ENCODE measurements at places on chromosomes 1 and 21. TPM values are rescaled to one million over a fixed set of nuclear protein-coding genes. Genes with fewer than 3 reads are reported as not detected.
A peak's percentile ranks its signal among the peaks of the same experiment; 100 is the strongest.

Gene ARHGEF16
- 1.6 TPM for total RNA-seq

Gene AMIGO1
- 5.1 TPM for total RNA-seq

DNA sequence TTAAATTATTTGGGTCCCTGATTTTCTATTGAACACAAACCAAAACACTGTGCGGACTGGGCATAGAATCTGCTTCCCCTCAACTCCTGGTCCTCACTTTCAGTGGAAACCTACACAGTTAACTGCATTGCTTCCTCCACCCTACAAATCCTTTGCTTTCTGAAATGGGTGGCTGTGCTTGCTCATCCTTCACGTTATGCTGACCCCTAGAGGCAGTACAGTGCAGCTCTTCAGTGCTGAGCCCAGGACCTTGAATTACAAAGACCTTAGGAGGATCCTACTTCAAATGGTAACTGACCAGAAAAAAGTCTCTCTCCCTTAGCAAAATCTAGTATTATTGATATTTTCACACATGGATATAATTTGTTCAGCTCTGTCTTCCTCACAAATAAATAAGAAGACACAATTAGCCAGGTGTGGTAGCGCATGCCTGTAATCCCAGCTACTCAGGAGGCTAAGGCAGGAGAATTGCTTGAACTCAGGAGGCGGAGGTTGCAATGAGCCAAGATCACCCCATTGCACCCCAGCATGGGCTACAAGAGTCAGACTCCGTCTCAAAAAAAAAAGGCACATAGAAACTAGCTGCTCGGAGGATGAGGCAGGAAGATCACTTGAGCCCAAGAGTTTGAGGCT lies 63.4 kb upstream of the L1TD1 start:
- peak; percentile 92 for ATAC-seq

DNA sequence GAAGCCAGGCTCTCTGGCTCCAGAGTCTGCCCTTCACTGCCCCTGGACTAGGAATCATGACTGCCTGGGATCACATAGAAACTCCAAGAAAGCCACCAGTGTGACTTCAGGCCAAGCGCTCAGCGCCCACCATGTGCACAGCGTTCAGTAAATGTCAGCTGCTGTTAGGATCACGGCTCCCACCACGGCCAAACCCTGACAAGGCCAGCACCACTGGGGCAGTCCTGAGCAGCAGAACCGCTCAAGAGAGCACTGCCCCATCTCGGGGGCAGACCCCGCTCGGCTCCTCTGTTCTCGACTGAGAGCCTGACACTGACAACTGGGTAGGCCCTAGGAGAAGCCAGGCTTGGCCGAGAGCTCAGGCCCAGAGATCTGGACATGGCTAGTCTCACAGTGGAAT lies 10.0 kb downstream of the CAPZB start:
- ATAC-seq = no peak

GRCh38 chr21:40555021-40555528 lies 291.9 kb downstream of the DSCAM start:
- ATAC-seq = no peak

Gene STYXL2
- total RNA-seq = 0.27 TPM

GRCh38 chr1:12548973-12549459 lies 69.0 kb downstream of the DHRS3 start:
- peak; percentile 12 for ATAC-seq

Gene RNU1-4
- total RNA-seq = 16,074 TPM
